ENCODE measurements at places on chromosomes 7 and 10.

DNA sequence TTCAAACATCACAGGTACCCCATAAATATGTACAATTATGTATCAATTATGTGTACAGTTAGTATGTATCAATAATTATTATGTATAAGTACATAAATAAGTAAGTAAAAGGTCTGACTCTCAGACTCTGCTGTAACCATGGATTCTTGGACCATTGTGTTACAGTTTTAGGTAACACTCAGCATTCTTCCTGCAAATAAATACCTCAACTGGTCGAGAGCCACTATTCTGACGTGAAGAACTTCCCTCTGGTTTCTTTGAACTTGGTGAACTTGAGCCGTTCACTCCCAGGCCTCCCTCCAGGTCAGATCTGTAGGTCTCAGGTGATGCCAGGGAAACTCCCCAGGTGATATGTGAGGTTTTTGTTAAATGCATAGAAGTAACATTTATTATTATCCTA lies 191.8 kb upstream of the PLXNA4 start:
- no peak for DNase-seq

GRCh38 chr10:118720685-118721538 lies 33.9 kb downstream of the CACUL1 start:
- no peak for DNase-seq

GRCh38 chr10:49123981-49124950 lies 8.9 kb upstream of the VSTM4 start:
- DNase-seq = no peak

DNA sequence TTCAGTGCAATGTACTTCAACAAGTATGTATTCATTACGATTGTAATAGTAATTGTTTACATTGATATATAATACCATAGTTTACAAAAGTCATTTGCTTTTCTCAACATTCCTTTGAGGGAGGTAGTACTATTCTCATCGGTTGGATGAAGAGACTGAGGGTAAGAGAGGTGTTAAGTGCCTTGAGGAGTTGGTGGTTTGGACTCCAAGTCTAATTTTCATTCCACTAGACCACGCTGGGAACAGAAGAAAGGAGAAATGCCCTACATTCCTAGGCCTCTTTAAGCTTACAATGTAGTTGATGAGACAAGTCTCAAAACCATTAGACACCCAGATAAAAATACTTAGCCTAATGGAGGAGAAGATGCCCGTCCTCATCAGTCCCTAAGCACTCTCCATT lies 28.6 kb downstream of the CDK1 start:
- DNase-seq = no peak

DNA sequence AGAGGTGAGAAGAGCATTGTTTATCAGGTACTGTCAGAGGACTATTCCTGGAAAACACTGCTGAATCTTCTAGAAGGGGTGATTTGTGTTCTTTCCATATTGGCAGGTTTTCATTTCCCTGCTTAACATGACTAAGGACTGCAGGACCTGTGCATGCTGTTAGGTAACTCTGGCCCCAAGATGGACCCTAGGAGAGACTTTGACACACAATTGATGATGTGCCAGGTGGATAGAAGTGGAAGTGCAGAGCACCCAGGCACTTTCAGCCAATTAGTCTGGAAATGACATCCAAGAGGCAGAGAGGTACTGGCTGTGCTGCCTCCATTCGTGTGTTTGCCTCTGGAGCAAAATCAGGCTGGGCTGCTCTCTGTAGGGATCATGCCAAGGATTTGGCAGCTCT lies 496.3 kb upstream of the GALNT17 start:
- DNase-seq = no peak

- no peak for DNase-seq
Measured at GRCh38 chr7:157541295-157542067, 204.7 kb downstream of the DNAJB6 start.

DNA sequence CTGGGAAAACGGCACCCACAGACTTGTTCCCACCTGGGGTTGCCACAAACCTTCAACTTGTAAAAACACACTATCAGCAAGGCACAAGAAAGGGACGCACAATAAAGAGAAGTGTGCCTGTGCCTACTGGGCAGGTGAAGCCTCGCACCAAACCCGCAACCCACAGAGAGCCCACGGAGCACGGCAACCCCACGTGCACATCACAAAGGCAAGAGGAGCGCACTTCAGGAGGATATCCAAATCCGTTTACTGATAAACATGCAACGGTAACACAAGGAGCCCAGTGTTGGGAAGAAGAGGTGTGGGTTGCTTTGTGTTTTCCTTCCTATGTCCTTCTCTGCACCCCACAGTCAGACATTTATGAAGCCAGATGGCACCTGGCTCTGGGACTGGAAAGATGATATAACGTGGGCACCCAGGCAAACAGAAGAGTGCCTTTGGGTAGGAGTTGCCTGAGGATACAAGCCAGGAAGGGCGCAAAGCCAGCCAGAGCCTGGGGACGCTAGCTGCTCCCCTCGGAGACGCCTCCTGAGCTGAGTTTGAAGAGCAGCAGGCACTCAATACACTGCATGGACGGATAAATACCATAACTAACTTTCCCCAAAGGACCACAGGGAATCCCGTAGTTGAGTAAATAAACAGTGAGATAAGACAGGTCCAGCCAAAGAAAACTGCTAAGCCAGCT lies 41.6 kb downstream of the TCERG1L start:
- DNase-seq = no peak
